GM19239 (cell line): ENCODE measurements at places on chromosomes 3 and 15.
A peak's percentile ranks its signal among the peaks of the same experiment; 100 is the strongest.

DNA sequence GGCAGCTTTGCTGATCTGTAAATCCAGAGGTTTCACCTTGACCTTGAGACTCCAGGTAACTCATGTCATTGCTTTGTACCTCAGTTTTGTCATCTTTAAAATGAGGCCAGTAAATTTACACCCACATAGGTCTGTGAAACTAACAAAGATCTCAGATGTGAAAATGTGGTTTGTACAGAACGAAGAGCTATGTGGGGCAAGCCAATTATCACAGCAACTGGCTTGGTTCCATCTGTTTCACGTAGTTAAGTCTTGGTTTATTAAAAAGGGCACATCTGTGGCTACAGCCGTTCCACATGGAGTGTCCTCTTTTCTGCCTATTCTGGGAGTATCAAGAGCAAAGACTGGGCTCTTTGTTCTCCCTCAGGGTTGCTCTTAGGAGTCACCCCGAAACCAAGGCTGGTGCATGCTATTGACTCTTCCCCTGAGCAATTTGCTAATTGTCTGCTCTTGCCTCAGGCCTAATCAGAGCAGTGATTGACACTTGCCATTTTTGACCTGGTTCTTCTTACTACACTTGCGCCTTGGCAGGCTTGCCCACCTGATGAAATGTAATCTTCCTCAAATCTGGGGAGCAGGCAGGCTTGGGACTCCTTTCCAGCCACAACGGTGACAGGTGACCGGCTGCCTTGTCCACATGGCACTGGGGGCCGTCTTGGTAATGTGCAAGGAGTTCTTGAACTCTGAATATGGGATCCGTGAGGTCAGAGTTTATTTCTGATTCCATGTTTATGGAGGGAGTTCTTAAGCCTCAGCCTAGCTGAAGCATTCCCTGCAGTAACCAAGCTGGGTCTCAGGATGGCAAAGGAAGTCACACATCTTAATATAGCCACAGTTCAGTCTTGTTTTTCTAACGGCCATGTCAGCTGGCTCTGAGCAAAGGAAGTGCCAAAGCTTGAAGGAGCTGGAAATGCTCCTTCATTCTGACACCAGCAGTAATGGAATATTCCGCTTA lies 40.1 kb downstream of the EAF1 start:
- DNase-seq, result no peak

DNA sequence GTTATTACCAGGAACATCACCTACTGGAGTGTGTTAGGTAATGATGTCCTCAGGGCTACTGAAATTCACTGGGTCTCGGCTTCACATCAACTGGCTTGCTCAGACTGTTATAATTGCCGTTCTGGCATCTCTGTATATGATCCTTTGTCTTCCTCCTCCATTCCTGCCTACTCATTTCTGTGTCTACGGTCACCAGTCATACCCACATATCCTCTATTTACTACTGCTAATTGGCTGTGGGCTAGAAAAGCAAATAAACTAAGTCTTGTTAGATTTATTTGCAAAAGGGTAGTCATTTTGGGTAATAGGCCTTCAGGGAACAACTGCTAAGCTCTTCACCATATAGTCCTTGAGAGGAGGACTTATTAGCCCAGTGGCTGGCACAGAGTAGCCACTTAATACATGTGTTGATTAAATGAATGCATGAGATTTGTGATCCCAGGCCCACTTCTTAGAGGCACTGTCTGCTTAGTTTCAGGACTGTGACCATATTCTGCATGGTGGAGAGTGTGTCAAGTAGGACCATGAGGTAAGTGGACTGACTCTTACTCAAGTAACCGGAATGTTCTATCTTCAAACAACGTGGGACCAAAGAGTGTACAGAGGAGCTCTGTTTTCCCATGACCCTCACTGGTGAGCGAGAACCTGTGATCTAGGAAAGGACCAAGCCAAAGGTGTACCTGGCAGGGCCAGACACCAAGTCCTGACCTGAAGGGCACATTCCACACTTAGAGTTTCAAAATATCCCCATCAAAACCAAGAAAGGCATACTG lies 13.2 kb downstream of the ZDHHC3 start:
- no peak for DNase-seq

DNA sequence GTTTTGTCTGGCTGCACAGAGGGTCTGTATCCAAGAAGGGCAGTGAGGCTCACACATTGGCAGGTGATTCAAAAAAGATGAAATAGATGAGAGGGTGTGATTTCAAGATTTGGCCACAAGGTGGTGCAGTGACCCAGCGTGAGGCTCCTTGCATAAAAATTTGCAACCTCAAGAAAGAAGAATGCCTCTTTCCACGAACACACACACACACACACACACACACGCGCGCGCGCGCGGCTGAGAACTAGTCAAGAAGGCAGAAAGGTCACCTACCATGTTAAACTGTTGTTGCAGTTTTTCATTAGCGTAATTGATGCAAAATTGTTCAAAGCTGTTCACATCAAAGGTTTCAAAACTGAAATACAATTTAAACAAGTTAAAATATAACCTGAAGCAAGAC lies 39.2 kb downstream of the MYO5C start:
- peak; percentile 63 for DNase-seq

DNA sequence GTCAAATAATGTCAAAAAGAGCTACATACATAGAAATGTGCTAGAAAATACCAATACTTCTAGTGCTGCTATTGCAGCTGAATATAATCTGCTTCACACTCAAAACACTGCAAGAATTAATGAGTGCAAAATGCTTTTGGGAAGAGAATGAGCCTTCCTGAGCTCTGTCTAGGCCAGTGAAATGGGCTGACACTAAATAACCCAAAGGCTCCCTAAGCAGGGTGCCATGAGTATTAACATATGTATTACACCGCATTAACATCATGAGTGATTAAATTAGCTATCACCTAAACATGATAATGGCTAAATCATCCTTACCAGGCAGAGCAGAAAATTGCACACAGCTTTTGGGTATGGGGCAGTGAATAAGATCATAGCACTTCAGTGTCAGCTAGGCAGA lies 806.3 kb upstream of the NECTIN3 start:
- DNase-seq, result no peak

DNA sequence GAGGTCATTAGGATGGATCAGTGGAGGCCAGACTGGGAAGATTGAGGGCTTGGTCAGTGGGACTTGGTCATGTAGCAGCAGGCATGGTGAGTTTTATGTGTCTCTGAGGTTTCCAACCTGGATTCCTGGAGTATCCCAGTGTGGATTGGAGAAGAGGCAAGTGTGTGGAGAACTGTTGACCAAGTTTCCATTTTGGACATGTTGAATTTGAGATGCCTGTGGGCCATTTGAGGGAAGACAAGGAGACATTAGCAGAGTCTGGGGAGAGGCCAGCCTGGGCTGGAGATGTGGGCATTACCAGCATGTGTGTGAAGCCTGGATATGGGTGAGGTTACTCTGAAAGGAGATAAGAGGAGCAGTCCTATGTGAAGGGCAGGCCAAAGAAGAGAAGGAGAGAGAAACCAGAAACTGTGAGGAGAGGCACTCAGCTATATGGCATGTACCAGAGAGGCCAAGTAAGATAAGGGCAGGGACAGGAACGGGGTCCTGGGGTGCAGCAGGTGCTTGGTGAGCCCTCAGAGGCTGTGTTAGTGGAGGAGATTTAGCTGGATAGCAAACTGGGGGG lies 4.3 kb downstream of the SLC25A38 start:
- DNase-seq, result no peak

DNA sequence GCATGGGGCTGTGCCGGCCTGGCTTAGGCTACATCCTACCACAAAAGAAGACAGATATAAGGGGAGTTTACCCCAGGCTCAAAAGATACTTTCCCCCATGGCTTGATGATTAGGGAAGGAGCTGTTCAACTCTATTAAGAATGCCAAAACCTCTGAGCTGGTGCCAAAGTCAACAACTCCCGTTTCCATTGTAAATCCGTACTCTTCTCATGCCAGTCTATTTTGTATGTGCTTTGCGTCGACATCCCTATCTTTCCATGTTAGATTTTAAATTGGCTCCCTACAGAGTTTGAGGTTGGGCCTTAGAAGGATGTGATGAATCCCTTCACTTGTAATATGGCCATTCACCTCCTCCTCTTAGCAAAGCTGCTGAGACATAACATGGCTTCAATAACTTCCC lies 46.9 kb downstream of the RLBP1 start:
- DNase-seq, result no peak

GRCh38 chr15:25091421-25092158 lies 136.8 kb downstream of the SNRPN start:
- no peak for DNase-seq

GRCh38 chr3:128054367-128054766 lies 2.1 kb downstream of the SEC61A1 start:
- no peak for DNase-seq

DNA sequence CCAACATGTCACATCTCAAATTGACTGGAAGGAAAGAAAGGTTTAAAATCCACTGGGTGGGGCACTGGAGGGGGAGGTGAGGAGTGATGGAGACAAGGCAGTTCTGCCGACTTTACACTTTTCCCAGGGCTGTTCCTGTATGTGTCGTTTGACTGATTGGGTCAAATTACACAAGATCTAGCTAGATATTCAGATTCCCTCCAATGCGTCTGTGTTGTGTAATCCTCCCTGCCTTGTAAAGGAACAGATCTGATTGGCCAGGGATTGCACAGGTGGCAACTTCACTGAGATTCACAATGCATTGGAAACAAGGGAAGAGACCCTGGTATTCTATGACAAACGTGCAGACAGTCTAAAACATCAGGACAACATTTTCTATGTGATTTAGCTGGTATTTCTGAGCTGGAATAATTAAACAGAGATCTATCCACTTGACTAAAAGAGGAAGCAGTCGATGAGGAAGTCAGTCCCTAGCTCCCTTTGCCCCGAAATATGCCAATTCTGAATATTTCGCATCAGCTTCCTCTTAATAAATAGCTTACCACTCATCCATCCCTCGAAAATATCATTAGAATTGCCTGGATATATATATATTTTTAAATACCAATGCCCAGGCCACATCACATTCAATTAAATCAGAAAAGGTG lies 312.9 kb downstream of the RORA start:
- DNase-seq, result no peak

- DNase-seq, result no peak
Measured at GRCh38 chr3:45756055-45756454, 40.3 kb downstream of the SLC6A20 start.

- no peak for DNase-seq
Measured at GRCh38 chr3:175612487-175613196, 753.5 kb downstream of the NAALADL2 start.

GRCh38 chr15:39624806-39625205 lies 43.9 kb downstream of the THBS1 start:
- no peak for DNase-seq

GRCh38 chr3:146342989-146343388 lies 92.1 kb upstream of the PLSCR4 start:
- DNase-seq, result no peak

- no peak for DNase-seq
Measured at GRCh38 chr3:193372783-193373182, 5.8 kb downstream of the ATP13A5 start.

DNA sequence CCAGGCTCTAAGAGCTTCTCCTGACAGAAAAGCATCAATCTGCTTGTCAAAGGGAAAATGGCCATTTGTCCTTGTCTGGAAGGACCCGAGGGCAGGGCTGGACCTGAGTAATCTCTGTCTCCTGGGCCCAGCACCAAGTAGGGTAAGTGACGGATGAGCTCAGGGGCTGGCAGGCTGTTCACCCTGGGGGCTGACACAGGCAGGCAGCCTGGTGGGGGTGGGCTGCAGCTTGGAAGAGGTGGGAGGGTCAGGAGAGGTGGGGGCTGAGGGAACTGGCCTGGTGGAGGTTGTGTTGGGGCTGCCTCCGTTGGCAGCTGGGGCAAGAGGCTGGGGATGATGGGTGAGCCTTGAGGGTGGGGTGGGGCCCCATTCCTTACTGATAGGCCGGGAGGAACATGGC lies 42.3 kb upstream of the ADPGK start:
- no peak for DNase-seq

GRCh38 chr3:61876797-61877196 lies 315.4 kb downstream of the PTPRG start:
- no peak for DNase-seq

GRCh38 chr3:191306428-191306827 lies 22.8 kb upstream of the CCDC50 start:
- no peak for DNase-seq

DNA sequence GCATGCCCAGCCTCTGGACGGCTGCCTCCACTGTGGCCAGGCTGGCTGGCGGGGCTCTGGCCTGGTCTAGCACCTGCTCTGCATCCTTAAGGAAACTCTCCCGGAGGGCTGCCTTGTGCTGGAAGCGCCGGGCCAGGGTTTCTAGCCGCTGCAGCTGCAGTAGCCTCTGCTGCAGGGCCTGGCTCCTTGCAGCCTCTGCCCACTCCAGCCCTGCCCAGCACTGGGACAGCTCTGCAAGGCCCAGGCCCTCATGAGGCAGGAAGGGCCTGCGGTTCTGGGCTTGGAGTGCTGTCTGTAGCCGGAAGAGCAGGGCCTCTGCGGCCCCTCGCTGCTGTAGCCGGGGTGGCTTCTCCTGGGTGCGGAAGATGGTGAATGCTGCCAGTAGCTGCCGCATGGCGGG lies 8.0 kb downstream of the SPTBN5 start:
- DNase-seq, result no peak

DNA sequence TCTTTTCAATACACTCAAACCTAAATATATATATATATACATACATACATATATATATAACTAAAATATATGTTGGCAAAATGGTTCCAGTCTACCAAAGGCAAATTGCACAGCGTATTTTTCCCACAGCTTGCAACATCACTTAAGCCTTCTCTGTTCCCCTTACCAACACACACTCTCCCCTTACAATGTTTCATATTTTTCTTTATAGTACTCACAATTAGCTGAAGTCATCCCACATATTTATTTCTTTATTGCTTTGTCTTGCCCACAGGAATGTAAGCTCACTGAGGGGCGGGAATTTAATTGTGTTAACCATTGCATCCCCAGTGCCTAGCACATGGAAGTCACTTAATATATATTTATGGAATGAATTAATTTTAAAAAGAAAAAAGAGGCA lies 288.3 kb downstream of the ULK4 start:
- DNase-seq, result no peak

GRCh38 chr15:91135201-91136130 lies 35.4 kb downstream of the SV2B start:
- peak; percentile 24 for DNase-seq

DNA sequence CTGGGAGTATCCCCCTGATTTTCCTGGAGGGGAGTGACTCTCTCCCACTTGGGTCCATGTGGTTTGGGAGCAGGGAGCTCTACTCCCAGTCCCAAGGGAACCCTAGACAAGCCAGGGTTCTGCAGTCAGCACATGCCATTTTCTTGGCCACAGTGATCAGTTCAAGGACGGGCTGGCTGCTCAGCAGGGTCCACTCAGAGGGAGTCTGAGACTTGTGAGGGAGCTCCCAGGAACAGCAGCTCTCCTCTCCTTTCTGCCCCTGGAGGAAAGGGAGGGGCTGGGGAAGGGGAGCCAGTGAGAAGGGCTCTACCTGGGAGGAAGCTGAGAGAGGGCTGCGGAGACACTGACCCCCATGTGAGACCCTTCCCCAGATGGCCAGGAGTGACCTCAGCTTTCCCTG lies 29.1 kb upstream of the LMCD1 start:
- no peak for DNase-seq

- DNase-seq, result no peak
Measured at GRCh38 chr15:32709295-32710033, 8.3 kb upstream of the GREM1 start.
